ENCODE measurements at places on chromosomes 12 and 14. TPM values are rescaled to one million over a fixed set of nuclear protein-coding genes. Genes with fewer than 3 reads are reported as not detected.

The PROX2 gene
- total RNA-seq: 0.12 TPM

The MTRFR gene
- total RNA-seq: 11.8 TPM

The ATG101 gene
- 54.2 TPM for total RNA-seq

The BATF gene
- not detected for total RNA-seq

The SMCO2 gene
- total RNA-seq: not detected

The SLC25A29 gene
- total RNA-seq: 17.7 TPM

The PFKM gene
- 67.2 TPM for total RNA-seq

The PIK3C2G gene
- total RNA-seq: not detected

The CABP1 gene
- 0.32 TPM for total RNA-seq

The HOXC6 gene
- not detected for total RNA-seq

The A2ML1 gene
- total RNA-seq: under 0.01 TPM

The PRPF40B gene
- 13.6 TPM for total RNA-seq

The KRT2 gene
- not detected for total RNA-seq

The SLC25A47 gene
- total RNA-seq: 0.16 TPM

The DTD2 gene
- 47.4 TPM for total RNA-seq

The PLCZ1 gene
- total RNA-seq: not detected

The TAS2R8 gene
- total RNA-seq: not detected

The SLC41A2 gene
- total RNA-seq: 30.1 TPM

The AQP6 gene
- not detected for total RNA-seq

The TEX52 gene
- total RNA-seq: not detected

The AQP2 gene
- total RNA-seq: not detected

The KIF21A gene
- 5.5 TPM for total RNA-seq

The CATSPERB gene
- not detected for total RNA-seq

The RFLNA gene
- total RNA-seq: 5.8 TPM

The AMHR2 gene
- total RNA-seq: not detected

The TMPRSS12 gene
- total RNA-seq: not detected

The LMNTD1 gene
- 0.16 TPM for total RNA-seq

The KRT73 gene
- not detected for total RNA-seq

The VASH1 gene
- total RNA-seq: 1.3 TPM

The CLEC2A gene
- not detected for total RNA-seq

The PITPNM2 gene
- total RNA-seq: 6.9 TPM

The HAL gene
- 0.12 TPM for total RNA-seq
